Right lobe of liver (tissue), 6 donors: ENCODE measurements at places on chromosomes 3 and 15. TPM values are rescaled to one million over a fixed set of nuclear protein-coding genes. Genes with fewer than 3 reads are reported as not detected.

The ATP10A gene
- total RNA-seq: 0.22 TPM

The C15orf62 gene
- 0.65 TPM for total RNA-seq

The UPK1B gene
- not detected for total RNA-seq

The SRGAP3 gene
- total RNA-seq: 3.1 TPM

GRCh38 chr15:74646480-74646879 lies 30.8 kb downstream of the CLK3 start:
- DNase-seq: no peak

- DNase-seq: no peak
These were observed 67.7 kb downstream of the MGLL start for GRCh38 chr3:127754411-127755304.

DNA sequence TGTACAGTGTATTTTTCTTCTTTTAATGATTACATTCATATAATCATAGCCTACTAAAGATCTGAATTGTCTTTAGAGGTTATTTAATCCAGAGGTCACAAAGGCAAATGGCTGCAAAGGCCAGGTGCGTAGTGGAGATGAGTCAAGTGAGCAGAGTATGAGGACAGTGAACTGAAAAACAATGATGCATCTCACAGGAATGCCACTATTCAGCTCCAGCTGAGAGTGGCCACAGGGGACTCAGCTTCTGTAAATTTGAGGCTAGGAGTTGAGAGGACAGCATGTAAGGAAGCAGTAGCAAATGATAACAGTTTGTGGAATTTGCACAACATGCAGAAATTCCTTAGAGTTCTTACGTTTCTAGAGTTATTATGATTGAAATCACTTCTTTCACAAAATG lies 50.4 kb downstream of the COL6A5 start:
- no peak for DNase-seq

The GOLIM4 gene
- total RNA-seq: 37.2 TPM

GRCh38 chr15:63986185-63986680 lies 60.1 kb downstream of the DAPK2 start:
- DNase-seq: no peak

The CCDC54 gene
- not detected for total RNA-seq

- no peak for DNase-seq
These were observed 49.3 kb downstream of the FEM1B start for GRCh38 chr15:68326711-68327354.

The GNB5 gene
- total RNA-seq: 11.1 TPM
